T-cell (primary cell): ENCODE measurements at places on chromosomes 7 and 10.

DNA sequence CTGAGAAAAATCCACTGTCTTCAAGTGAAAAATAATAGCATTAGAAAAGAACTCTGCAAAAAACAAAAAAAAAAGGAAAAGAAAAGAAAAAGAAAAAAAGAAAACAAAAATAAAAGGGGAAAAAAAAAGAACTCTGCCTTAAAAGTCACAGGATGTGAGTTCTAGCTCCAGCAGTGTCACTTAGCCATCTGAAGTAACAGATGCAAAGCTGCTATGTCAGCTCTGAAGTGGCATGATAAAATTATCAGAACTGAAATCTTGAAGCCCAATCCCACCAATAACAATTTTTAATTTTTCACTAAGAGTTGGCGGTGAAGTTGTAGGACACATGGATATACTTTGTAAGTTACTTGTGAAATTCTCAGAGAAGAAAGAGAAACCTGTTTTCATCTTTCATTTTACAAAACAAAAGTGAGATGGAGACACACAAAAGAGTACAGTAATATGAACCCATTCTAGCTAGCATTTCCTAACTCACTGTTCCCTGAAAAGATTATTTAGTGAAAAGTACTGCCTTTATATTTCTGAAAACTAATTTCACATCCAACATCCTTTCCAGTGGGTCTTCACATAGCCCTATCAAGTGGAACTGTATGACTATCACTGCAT is 103.5 kb downstream of the ELAPOR2 start:
- DNase-seq, result no peak

GRCh38 chr7:120169996-120170783 is 102.8 kb upstream of the KCND2 start:
- no peak for DNase-seq

DNA sequence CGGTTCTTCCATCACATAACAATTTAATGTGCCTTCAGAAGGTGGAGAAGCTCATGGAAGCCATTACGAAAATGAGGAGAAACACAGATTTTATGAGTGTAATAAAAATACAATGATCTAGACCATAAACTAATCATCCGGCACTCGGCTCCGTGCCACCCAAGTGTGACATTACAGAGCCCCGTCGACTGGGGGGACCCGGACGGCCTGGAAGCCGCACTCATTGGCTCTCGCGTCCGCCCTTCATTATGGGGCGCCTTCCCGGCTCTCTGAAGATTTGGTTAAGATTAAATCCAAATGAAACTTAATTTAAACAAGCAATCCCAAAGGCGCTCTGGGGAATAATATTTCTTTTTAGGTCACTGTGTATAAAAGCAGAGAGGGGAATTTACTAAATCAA is 242.6 kb downstream of the DNAJB6 start:
- no peak for DNase-seq

GRCh38 chr10:58755677-58756076 is 243.0 kb downstream of the BICC1 start:
- DNase-seq, result no peak

DNA sequence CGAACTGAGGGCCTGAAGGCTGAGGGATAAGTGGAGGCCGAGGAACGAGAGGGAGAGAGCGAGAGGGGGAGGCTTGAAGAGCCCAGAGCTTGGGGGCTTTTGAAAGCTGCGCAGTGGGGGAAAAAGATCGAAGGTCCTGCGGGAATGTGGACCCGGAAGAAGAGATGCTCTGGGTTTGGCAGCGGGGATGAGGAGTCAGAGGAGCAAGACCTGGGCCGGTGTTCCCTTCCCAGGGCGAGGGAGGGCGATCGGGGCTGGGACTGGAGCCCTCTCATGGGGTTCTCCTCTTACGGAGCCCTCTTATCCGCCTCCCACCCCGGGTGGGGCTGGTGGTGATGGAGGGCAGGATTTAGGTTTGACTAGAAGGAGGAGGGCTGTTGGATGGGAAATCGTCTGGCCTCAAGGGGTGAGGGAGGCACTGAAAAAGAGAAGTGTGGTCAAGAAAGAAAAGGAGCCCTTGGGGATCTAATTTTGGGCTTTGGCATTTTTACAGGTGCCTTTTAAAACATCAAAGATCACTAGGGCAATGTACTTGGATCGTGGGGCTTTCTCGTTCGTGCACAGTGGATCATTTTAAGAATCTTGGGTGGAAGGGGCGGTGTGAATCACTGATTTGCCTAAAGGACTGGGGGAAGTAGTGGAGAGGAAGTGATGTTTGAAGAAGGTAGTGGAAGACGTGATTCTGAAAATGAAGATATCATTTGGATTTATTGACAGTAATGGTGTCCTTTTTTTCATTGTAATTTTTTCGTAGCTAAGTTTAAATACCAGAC is 637 bp downstream of the SAMD8 start:
- peak; percentile 31 for DNase-seq

GRCh38 chr10:129977794-129978193 is 13.7 kb upstream of the EBF3 start:
- no peak for DNase-seq

DNA sequence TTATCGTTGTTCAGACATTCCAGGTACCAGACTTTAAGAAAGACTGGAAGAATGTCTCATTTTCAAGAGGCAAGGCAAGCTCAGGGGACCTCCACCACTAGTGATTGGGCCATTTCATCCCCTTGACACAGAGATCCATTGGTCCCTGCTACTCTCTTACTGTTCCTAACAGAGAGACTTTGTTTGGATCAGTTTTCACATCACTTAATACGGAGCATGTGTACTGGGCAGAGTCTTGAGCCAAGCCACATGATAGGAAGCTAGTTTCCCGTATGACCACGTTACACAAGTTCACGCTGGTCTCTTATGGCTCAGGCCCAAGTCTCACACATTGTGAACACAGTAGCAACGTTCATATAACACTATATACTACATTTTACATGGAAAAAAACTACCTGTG is 269.9 kb downstream of the BAMBI start:
- no peak for DNase-seq

DNA sequence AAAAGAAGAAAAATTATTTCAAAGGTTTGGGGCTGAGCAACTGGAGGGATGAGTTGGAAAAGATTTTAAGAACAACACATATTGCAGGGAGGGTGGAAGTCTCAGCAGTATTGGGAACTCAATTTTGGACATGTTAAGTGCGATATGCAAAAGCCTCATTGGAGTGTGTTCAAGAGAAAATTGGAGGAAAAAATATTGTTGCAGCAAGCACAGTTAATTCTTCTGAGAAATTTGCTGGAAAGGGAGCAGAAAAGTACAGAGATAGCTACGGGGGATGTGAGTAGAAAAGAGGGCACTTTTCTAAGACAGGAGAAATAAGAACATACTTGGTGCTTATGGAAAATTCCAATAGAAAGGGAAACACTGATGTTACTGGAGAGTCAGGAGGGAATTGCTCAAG is 59.8 kb upstream of the MAGI2 start:
- no peak for DNase-seq
